ENCODE measurements at places on chromosomes 3 and 15. TPM values are rescaled to one million over a fixed set of nuclear protein-coding genes. Genes with fewer than 3 reads are reported as not detected.

- no peak for DNase-seq
These were observed 233.4 kb upstream of the LRTM1 start for GRCh38 chr3:55161231-55161630.

The PP2D1 gene
- total RNA-seq = not detected

GRCh38 chr15:60390871-60391501, 6.8 kb downstream of the ANXA2 start:
- DNase-seq = no peak

The UROC1 gene
- not detected for total RNA-seq

The IL12A gene
- 0.53 TPM for total RNA-seq

GRCh38 chr3:122609798-122610559, 32.5 kb downstream of the PARP15 start:
- no peak for DNase-seq

GRCh38 chr3:1082108-1082507, 10.7 kb upstream of the CNTN6 start:
- peak; percentile 65 for DNase-seq

Measured in sciatic nerve (tissue), 2 donors.